Activated T-helper 1 cell treated with Interleukin-2 at 50 U/mL for 16 hours (primary cell): ENCODE measurements at places on chromosomes 1 and 21.

DNA sequence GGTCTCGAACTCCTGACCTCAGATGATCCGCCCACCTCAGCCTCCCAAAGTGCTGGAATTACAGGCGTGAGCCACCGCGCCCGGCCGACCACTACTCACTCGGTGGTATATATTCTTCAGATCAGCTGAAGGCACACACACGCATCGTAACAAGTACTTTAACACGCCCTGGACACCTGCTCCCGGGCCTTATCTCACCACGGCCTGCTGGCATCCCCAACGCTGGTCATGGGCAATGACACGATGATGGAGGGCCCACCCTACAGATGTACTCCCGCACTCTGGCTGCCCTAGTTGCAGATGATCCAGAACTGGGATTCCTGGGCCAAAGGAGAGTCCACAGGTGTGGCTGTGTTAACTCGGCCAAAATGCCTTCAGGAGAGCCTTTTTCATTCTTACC is 11.6 kb downstream of the UBE2J2 start:
- no peak for DNase-seq

- DNase-seq: no peak
Measured at GRCh38 chr1:111882559-111882958, 106.9 kb downstream of the KCND3 start.

DNA sequence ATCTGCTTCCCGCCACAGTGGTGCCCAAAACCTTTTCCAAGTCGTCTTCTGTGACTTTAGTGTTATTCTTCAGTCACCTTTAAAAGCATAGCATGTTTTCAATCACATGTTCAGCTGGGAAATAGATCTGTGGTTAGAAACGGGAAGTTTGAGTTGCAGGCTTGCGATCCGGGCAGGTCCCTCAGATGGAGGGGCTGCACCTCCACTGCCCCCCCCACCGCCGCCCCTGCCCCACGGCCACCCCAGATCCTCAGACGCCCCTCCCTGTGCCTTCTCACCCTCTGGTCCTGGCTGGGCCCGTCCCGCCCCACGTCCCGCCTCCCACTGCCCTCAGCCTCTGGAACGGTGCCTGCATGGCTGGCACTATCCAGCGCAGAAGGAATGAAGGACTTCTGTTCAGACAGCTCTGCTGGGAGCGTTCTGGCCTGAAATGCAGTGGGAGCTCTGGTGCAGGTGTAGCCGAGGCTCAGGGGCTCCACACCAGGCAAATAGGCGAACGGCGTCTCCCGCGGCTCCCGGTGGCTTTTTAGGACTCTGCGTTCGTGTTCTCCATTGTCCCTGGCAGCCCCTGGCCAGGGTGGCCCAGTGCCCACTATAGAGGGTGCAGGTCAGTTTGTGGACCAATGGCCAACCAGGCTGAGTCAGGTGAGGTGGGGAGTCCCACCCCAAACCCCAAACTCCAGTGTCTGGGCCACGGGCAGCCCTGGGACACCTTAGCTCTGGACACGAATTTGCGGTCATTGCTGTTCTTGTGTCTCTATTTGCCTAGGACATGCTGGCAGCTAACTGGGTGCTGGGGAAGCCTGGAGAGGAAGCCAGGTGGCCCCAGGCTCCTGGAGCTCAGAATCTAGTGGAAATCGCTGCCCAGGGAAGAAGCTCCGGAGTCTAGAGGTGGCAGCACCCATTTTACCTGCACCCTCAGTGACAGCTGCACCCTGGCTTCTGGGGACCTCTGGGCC is 67.1 kb downstream of the FAAP20 start:
- no peak for DNase-seq

DNA sequence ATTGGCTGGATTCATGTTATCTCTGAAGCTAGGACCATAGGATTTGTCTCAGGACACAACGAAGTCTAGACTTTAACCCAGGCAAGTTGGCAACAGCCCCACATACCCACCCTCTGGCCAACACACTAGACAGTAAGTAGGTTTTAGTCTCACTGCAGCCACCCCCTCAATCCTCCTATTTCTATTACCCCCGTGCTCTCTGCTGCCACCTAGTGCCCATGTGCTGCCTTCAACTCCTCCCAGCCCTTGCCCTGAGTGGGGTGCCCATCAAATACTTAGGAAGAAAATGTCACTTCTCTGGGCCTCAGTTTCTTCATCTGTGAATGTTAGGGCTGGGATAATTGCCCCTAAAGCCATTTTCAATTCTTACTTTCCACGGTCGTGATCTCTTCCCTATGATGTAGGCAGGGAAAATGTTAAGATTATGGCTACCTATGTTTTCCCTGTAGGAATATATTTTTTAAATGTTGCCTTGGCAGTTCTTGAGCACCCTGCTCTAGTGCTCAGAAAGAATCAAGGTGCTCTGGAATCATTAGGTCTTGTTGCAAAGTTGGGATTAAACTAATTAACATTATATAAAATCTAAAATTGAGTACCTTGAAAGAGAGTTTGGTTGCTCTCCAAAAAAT is 213.0 kb downstream of the LMX1A start:
- DNase-seq: no peak

DNA sequence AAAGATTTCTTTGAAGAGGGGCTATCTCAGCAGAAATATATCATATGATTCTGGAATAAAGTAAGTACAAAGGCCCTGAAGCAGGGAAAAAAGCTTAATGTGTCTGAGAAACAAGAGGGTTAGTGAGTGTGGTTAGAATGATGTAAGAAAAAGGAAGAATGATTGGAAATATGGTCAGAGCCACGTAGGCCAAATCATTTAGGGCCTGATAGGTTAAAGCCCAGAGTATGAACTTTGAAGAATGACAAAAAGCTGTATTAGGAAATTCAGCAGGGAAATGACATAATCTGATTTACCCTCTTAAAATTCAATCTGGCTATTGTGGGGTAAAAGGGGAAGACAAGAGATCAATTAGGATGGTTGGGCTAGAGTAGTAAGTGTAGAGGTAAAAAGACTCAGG is 69.0 kb upstream of the MUTYH start:
- DNase-seq: no peak
